Activated CD4-positive, alpha-beta T cell treated with anti-CD3 and anti-CD28 coated beads for 36 hours (primary cell): ENCODE measurements at places on chromosomes 13 and 19. TPM values are rescaled to one million over a fixed set of nuclear protein-coding genes. Genes with fewer than 3 reads are reported as not detected.

TUBA3C gene
- not detected for total RNA-seq

GRCh38 chr19:50478901-50479715 lies 2.5 kb upstream of the GARIN5A start:
- H3K4me1 ChIP-seq, result peaks cover 18% of the 10 kb centered on the region
- peak; percentile 54 for DNase-seq
- no peak overlapping the region for H3K4me3 ChIP-seq
- peaks cover 28% of the 10 kb centered on the region for H3K36me3 ChIP-seq

DNA sequence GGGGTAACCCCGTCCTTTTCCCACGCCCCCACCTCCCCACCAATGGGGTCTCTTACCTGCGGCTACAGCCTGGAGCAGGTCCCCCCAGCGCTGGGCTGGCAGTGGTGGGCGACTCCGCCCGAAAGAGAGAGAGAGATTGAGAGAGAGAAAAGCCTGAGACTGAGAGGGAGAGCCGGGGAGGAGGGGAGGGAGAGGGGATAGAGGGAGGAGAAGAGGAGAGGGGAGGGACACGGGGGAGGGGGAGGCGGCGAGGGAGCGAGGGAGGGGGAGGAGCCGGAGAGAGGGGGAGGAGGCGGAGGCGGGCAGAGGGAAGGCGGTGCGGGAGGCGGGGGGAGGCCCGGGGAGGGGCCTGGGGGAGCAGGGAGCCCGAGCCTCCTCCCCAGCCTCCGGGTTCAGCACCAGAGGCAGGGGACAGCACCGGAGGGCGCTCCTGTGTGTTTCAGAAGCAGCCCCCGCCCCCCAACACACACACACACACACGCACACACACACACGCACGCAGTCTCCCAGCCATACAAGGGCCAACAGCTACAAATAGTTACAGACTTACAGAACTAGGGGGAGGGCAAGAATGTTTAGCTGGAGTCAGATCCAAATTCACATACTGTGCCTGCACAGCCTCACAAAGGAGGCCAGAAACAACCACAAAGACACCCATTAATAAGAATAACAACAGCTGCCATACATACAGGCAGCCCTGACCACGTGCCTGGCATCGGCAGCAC lies at the start of gene SLC8A2:
Gene SLC8A2, minus strand, starts transcription at position 161 of the 725 bp plus-strand sequence. CDS start 5,490 bp downstream, outside the sequence.
- no peaks in the 10 kb centered on the region for H3K36me3 ChIP-seq
- H3K4me3 ChIP-seq, result no peak within 1 kb of the TSS
- H3K4me1 ChIP-seq, result peaks cover 14% of the 10 kb centered on the region
- peak; percentile 82 for DNase-seq

- no peaks in the 10 kb centered on the region for H3K36me3 ChIP-seq
- peak; percentile 11 for DNase-seq
- no peaks in the 10 kb centered on the region for H3K27me3 ChIP-seq
- no peak overlapping the region for H3K27ac ChIP-seq
These were observed 242.6 kb downstream of the DCT start for GRCh38 chr13:94236872-94237271.

GRCh38 chr19:38678217-38678890 lies 30.9 kb downstream of the ACTN4 start:
- H3K4me1 ChIP-seq, result peaks cover 74% of the 10 kb centered on the region
- no peak overlapping the region for H3K4me3 ChIP-seq
- H3K36me3 ChIP-seq, result peaks cover 19% of the 10 kb centered on the region
- H3K27me3 ChIP-seq, result no peaks in the 10 kb centered on the region
- no peak for DNase-seq
- no peak overlapping the region for H3K27ac ChIP-seq
